ENCODE measurements at places on chromosomes 3 and 15.

DNA sequence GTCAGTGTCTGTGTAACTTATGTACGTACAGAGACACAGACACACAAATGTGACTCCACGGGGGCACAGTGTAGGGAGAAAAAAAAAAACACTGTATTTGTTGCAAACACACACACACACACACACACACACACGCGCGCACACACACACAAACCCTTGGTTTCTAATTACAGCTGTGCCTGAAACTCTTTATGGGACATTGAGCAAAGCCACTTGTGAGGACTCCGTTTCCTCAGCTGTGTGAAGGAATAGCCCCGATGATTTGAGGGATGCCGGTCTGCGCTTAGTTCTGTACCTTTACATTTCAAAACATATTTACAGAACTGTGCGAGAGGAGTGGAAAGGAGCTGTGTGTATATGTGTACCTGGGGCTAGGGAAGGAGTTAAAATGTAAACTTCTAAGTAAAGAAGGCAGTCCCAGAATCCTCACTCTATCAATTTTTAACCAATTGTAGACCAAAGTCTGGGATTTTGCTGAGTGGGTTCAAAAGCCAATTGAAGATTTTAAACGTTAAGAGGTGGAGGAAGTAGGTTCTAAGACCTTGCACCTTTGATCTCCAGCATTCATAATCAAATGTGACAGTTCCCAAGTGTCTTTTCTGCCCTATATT, 5.3 kb upstream of the BCL6 start:
- no peak for DNase-seq

GRCh38 chr15:64464276-64465005, 4.1 kb downstream of the ZNF609 start:
- no peak for DNase-seq

DNA sequence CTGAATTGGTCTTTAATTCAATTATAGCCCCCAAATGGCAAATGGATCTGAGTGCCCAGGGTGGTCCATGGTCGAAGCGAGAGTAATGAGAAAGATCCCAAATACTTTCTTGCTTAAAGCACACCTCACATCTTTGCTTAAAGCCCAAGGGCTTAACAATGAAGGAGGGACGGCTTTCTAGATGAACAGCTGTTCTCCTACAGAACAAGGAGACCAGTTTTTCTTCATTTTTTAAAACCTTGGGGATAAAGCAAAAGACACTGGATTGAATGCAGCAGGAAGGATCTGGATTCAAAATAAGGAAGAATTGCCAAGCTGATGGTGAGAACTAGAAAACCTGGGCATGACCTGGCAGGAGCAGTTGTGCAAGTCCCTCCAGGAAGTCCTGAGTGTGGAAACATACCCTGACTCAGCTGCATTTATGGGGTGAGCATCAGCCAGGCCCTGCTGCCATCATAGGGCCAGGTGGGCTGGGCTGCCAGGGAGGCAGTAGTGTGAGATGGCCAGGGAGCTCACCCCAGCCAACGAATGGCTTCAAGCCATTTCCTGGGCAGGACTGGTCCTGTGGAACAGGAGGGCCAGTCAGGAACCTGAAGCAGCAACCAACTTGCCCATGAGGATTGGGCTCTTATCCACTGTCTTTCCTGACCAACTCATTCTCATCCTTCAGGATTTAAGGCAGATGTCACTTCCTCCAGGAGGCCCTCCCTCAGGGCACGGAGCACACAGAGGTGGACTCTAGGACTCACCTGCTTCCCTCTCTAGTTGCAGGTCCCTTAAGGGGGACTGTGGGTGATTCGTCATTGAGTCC, 18.4 kb upstream of the RHCG start:
- no peak for DNase-seq

DNA sequence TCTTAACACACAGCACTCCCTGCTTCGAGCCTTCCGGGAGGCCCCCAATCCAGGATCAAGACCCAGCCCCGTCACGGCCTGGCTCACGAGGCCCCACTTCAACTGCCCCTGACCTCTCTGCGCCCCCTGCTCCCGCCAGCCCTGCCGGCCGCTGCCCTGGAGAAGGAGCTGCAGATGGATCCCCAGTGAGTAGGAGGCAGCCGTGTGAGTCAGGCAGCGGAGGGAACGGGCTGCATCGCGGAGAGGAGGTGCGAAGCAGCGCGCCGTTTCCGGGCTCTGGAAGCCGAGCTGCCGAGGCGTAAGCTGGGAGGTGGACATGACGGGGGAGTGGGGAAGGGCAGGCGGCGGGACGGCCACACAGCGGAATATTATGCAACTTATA, 133.4 kb downstream of the TPRA1 start:
- peak; percentile 24 for DNase-seq

GRCh38 chr3:65963787-65964677, 74.7 kb downstream of the MAGI1 start:
- DNase-seq, result no peak

DNA sequence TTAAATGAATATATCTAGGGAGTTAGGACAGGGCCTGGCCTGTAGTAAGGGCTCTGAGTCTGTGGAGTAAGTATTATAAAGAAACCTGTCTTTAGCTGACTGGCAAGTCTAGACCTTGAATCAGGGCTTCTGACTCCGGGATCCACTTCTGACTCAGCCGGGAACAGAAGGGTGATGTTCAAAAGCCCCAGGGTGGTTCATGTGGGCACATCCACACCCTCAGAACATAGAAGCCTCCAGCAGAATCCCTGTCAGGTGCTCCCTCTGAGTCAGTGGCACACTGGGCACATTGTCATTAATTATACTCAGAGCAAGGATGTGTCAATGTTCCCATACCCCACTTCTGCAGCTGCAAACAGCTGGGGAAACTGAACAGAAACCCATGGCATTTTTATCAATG, 26.7 kb upstream of the SNRK start:
- no peak for DNase-seq

- no peak for DNase-seq
These were observed 62.7 kb downstream of the CASR start for GRCh38 chr3:122246199-122246598.

GRCh38 chr15:70062321-70062956, 35.3 kb downstream of the TLE3 start:
- DNase-seq, result no peak

DNA sequence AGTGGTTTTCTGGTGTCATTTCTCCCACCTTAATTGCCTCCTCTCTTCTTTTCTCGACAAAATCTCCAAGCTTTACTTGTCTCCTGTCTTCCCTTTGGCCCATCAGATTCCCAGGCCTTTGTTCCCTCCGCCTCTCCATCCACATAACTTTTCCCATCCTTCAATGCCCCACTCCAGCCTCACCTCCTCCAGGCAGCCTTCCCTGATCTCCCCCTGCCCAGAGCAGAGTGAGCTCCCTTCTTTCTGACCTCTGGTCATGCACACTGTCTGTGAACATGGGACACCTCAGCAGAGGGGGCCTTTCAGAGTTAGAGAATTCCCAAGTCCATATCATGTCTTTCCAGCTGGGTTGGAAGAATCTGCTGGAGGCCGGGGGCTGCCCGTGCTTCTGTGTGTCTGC, 14.6 kb upstream of the SSUH2 start:
- no peak for DNase-seq

- no peak for DNase-seq
These were observed 14.4 kb downstream of the PDE8A start for GRCh38 chr15:84996055-84996454.

- no peak for DNase-seq
These were observed 763 bp downstream of the GOLGB1 start for GRCh38 chr3:121748680-121749275.

DNA sequence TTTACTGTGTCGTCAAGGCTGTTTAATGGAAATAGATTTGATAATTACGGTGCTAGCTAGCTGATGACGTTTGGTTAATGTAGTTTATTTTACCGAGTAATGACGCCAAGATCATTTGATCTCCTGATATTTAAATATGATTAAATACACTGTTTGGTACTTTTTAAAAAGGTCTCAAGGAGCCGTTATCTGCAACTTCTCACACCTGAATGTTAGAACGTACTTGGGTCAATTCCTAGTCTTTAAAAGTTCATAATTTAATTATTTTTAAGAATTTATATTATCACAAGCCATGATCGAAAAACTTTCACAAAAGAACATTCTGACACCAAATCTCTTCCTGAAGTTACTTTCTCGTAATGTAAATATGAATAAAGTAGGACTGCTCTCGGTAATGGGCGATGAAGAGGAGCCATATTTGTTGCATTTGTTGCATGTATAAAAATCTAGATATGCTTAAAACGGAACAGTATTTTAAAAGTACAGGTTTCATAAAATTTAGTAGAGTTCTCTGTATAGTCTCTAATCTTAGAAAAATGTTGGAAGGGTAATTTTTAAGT, 16.2 kb upstream of the CHD2 start:
- DNase-seq, result no peak

DNA sequence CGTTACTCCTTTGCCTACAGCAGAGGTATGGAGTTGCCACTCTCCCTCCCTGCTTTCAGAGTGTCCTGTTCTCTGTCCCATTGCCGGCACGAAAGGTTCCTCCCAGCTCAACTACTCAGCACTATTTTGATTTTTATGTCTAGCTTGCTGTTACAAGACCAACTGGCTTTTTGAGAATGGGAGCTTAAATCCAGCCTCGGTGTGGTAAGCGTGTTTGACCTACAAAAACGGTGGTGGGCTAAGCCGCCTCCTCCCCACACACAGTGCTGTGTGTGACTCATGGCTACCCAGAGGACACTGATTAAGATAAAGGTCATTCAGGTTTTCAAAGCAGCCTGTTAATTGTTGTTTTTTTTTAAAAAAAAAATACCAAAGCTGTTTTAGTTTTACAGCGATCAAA, 64.5 kb downstream of the LRTM1 start:
- no peak for DNase-seq

DNA sequence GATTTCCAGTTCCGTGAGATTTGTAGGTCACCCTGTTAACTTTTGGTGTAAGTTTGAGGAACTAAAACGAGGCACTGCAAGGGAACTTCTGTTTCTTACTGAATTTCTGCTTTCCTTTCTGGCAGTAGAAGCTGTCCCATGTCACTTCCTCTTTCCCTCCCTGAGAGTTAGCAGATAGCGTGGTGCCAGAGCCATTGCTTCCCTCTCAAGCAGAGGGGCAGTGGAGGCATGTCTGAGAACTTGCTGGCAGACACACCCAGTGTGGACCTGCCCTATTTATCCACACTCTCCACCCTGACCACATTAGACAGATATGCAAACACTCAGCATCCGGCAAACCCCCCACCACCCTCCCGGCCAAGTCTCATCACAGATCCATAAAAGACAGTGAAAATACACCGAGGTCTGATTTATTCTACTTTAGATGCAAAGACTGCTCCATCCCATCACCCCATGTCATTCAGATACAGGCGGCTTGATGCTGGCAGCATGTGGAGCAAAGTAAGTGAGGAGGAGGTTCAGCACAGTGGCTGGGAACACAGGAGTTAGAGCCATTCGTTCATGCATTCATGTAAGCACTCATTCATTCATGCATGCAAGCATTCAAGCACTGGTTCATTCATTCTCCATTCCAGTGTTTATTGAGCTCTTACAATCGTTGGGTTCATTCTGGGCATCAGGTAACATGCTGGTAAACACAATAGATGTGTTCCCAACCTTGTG, 324.7 kb downstream of the SHQ1 start:
- DNase-seq, result no peak

- no peak for DNase-seq
These were observed 30.0 kb downstream of the PHC3 start for GRCh38 chr3:170151536-170151935.

DNA sequence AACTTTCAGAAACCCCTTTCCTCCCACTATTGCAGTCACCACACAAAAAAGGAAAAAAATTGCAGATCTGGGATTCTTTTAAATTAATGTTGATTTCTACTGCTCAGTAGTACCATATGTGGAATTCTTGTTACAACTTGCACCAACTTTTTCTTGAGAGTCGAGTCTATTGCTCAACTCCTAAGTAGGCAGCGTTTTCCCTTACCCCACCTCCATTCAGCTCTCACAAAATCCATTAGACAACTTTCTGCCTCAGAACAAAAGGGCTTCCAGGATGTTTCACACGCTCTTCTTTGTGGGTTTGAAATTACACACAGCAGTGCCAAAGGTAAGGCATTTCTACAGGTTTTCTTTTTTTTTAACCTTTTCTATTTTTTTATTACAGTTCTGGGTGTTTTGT, 179.5 kb downstream of the ANXA2 start:
- DNase-seq, result no peak

GRCh38 chr15:58404722-58405121, 27.1 kb upstream of the LIPC start:
- no peak for DNase-seq

DNA sequence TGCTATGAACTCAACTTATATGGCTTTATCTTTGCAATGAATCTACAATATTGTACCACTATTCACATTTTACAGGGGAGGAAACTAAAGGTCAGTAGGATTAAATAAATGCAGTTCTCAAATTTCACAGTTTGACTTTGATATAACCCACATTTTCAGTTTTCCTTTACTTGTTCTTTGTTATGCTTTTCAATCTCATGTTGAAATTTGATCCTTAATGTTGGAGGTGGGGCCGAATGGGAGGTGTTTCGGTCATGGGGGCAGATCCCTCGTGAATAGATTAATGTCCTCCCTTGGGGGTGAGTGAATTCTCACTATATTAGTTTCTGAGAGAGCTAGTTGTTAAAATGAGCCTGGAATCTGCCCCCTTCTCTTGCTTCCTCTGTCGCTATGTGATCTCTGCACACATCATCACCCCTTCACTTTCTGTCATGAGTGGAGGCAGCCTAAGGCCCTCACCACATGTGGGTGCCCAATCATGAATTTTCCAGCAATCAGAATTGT, 44.7 kb downstream of the CD200 start:
- DNase-seq, result no peak

GRCh38 chr3:12177126-12177525, 18.4 kb upstream of the TIMP4 start:
- no peak for DNase-seq

- no peak for DNase-seq
These were observed 115.4 kb downstream of the WDR76 start for GRCh38 chr15:43942194-43942593.

DNA sequence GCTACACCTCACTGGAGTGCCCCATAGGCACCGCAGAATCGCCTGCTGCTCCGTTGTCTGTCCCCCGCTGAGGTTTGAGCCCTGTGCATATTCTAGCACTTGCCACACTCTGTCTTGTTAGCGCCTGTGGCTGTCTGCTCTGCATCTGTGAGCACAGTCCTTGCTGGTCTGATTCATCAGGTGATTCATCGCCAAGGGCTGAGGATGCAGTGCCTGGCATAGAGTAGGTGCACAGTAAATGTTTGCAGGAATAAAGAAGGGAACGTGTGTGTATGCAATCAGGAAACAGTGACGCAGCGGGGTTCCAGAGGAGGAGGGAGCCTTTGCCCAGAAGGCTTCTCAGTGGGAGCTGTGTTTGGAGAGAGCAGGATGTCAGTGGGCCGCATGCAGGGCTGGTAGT, 124.0 kb upstream of the PLXNA1 start:
- no peak for DNase-seq
